Muscle of leg (tissue), 16 donors: ENCODE measurements at places on chromosomes 13 and 19. TPM values are rescaled to one million over a fixed set of nuclear protein-coding genes. Genes with fewer than 3 reads are reported as not detected.

ZNF665 gene
- 4.7 TPM for total RNA-seq

ZNF540 gene
- total RNA-seq: 2.1 TPM

CEACAM8 gene
- total RNA-seq: 0.04 TPM

CGB7 gene
- total RNA-seq: 0.53 TPM

RNF17 gene
- not detected for total RNA-seq

VSTM1 gene
- total RNA-seq: not detected

ARID3A gene
- total RNA-seq: 9.7 TPM

KLK12 gene
- not detected for total RNA-seq

ZNF415 gene
- 13.0 TPM for total RNA-seq

OR7D4 gene
- not detected for total RNA-seq

ANKLE1 gene
- total RNA-seq: 0.44 TPM

GRCh38 chr13:24539500-24540165, 27.1 kb upstream of the PARP4 start:
- peaks cover 4% of the 10 kb centered on the region for H3K4me1 ChIP-seq
- no peak overlapping the region for H3K4me3 ChIP-seq
- H3K27ac ChIP-seq: no peak overlapping the region
- peaks cover 24% of the 10 kb centered on the region for H3K27me3 ChIP-seq
- no peaks in the 10 kb centered on the region for H3K36me3 ChIP-seq
- no peak for DNase-seq

- H3K36me3 ChIP-seq: no peaks in the 10 kb centered on the region
- no peak overlapping the region for H3K4me3 ChIP-seq
- H3K4me1 ChIP-seq: peaks cover 15% of the 10 kb centered on the region
- H3K27me3 ChIP-seq: no peaks in the 10 kb centered on the region
- peak; percentile 96 for DNase-seq
- H3K27ac ChIP-seq: no peak overlapping the region
Measured at GRCh38 chr13:34349091-34349722, 531.3 kb downstream of the RFC3 start.

DNA sequence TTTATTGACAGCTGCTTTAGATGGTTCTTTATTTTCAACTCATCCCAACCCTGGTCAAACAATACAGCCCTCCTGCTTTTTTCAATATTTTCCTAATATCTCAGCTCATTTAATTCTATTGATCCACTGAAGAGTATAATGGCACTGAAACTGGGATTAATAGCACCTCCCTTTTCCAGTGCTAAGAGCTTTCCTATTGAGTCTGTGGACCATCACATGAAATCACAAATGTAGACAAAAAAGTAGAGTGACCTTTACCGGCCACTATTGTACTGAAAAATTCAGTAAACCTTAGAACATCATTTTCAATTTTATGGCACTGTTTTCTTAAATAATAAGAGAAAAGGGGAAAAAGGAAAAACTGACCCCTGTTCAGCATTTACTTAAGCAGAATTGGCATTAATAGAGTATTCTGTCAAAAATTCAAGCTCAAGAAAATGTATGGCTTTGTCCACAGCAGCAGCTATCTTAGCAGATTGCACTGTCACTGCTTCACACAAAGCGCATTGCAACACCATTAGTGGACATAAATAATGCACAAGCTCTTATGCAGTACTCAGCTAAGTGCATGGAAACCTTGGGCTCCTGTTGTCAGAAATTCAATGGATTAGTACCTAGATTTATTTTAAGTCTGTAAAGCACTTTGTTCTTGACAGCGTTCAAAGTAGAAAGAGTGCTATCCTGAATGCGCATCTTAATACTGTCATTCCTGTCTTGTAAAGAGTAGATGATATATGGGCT, 851.0 kb upstream of the KLHL1 start:
- H3K27me3 ChIP-seq: no peaks in the 10 kb centered on the region
- no peak overlapping the region for H3K4me3 ChIP-seq
- no peaks in the 10 kb centered on the region for H3K4me1 ChIP-seq

DNA sequence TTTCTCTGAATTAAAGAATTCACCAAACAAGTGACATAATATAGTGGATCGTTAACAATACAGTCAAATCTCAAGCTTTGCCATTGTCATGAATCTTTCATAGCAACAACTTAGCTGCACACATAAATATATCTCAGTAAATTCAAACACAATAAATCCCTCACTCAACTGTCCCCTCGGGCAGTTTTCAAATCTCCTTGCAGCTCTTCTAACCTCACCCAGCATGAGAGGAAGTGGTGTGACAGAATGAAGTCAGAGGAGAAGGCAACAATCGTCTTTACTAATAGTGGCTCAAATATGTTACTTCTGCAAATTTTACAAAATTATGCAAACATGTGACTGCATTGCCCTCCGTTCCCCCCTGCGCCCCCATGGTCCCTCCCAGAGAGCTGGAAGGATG, 148.2 kb downstream of the RAP2A start:
- no peaks in the 10 kb centered on the region for H3K36me3 ChIP-seq
- H3K4me1 ChIP-seq: no peaks in the 10 kb centered on the region
- no peak overlapping the region for H3K4me3 ChIP-seq
- no peak overlapping the region for H3K27ac ChIP-seq

- H3K4me3 ChIP-seq: no peak overlapping the region
- peak overlapping the region; percentile 90 for H3K27ac ChIP-seq
- peaks cover 39% of the 10 kb centered on the region for H3K4me1 ChIP-seq
Measured at GRCh38 chr19:56126983-56127780, 6.1 kb upstream of the ZNF787 start.

DNA sequence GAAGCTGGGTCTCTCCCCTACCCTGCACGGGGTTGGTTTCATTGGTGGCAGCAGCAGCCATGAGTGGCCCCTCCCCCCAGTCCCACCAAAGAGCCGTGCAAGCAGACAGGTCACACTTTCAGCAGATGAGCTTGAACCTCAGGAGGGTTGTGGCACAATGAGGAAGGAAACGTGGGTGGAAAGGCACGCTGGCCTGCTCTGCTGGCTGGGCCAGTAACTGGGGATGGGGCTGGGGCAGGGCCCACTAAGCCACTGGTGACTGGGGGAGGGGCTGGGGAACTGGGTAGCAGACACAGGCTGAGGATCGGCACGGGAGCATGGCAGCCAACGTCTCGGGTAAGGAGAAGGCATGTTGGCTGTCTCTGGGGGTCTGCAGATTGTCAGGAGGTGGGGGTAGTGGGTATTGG, at the start of gene P2RY11:
Gene P2RY11 (plus strand): TSS at position 289 of the 407 bp plus-strand sequence. CDS start 29 bp downstream, at position 318.
- no peak within 1 kb of the TSS for H3K4me3 ChIP-seq
- peaks cover 67% of the 10 kb centered on the region for H3K36me3 ChIP-seq
- no peak for DNase-seq
- H3K27ac ChIP-seq: no peak within 1 kb of the TSS

- DNase-seq: no peak
- H3K27ac ChIP-seq: no peak overlapping the region
- no peak overlapping the region for H3K4me3 ChIP-seq
Measured at GRCh38 chr13:80516818-80517348, 176.0 kb upstream of the SPRY2 start.

GRCh38 chr19:47269596-47269995, 5.1 kb upstream of the INAFM1 start:
- no peak for DNase-seq
- H3K4me1 ChIP-seq: peaks cover 28% of the 10 kb centered on the region
- H3K27me3 ChIP-seq: no peaks in the 10 kb centered on the region
- peaks cover 61% of the 10 kb centered on the region for H3K36me3 ChIP-seq

- H3K36me3 ChIP-seq: no peaks in the 10 kb centered on the region
- no peak overlapping the region for H3K4me3 ChIP-seq
- no peaks in the 10 kb centered on the region for H3K27me3 ChIP-seq
- peak overlapping the region; percentile 82 for H3K27ac ChIP-seq
Measured at GRCh38 chr19:53553156-53553555, 15.2 kb downstream of the ZNF331 start.

DNA sequence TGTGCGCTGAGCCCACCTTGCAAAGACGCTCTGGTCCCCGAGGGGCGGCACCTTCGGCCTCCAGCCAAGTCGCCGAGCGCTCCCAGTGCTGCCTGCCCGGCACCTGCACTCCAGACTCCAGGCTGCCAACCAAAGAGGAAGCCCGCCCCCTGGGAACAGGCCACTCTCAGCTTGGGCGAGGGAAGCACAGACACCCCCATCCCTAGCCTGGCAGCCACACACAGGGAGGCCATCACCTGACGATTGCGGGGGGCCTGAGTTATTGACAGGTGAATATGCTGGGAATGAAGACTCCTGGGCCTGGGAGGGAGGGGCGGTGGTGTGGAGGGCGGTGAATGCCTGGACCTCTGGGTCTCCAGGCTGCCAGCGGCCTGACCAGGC, 10.3 kb upstream of the ZNF492 start:
- no peak overlapping the region for H3K4me3 ChIP-seq
- peaks cover 4% of the 10 kb centered on the region for H3K4me1 ChIP-seq
- peaks cover 20% of the 10 kb centered on the region for H3K27me3 ChIP-seq
- H3K27ac ChIP-seq: no peak overlapping the region
- no peak for DNase-seq

- H3K4me1 ChIP-seq: peaks cover 14% of the 10 kb centered on the region
- no peak for DNase-seq
- H3K27ac ChIP-seq: no peak overlapping the region
Measured at GRCh38 chr19:33815380-33816340, 19.0 kb downstream of the KCTD15 start.

DNA sequence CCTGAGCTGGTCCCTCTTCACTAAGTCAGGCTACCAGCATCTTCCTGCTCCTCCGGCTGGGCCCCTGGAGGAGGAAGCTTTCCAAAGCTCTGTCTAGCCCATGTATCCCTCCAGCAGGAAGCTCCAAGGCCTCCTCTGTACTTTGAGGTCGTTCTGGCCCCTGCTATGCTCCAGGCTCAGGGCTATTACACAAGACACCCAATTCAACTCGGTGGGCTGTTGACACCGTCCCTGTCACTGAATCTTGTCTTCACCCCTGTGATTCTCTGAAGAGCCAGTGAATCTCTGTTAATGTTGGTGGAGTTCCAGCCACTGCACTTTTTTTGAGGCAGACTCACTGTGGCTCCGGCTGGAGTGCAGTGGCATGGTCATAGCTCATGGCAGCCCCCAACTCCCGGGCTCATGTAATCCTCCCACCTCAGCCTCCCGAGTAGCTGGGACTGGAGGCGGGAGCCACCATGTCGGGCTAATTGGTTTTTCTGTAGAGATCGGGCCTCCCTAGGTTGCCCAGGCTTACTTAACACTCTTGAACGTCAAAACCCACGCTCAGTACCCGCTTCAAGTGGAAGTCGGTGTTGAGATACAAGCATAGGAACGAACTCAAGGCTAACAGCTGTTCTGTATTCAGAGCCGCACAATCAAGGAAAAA, 512 bp upstream of the REX1BD start:
- no peak for DNase-seq
- peak overlapping the region; percentile 75 for H3K4me3 ChIP-seq
- peaks cover 34% of the 10 kb centered on the region for H3K4me1 ChIP-seq
- H3K27ac ChIP-seq: peak overlapping the region; percentile 94
- peaks cover 13% of the 10 kb centered on the region for H3K36me3 ChIP-seq

DNA sequence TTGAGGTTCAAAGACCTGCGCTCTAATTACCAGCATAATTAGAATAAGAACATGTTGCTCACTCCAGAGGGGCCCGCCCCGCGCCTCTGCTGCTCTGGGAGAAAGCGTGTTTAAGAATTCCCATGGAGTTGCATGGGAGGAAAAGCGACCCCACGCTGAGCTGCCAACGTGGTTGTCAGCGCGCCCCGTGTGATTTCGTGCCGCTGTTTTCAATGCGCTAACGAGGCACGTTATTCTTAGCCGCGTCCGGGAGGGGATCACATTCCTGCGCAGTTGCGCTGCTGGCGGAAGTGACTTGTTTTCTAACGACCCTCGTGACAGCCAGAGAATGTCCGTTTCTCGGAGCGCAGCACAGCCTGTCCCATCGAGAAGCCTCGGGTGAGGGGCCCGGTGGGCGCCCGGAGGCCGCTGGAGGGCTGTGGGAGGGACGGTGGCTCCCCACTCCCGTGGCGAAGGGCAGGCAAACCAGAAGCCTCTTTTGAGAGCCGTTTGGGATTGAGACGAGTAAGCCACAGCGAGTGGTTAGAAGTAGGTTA, 173.8 kb upstream of the SOX1 start:
- peak; percentile 84 for DNase-seq
- H3K27me3 ChIP-seq: peaks cover 32% of the 10 kb centered on the region
- H3K36me3 ChIP-seq: no peaks in the 10 kb centered on the region
- H3K27ac ChIP-seq: peak overlapping the region; percentile 13
- peaks cover 17% of the 10 kb centered on the region for H3K4me1 ChIP-seq

GRCh38 chr13:21436582-21436981, 22.5 kb downstream of the ZDHHC20 start:
- H3K4me3 ChIP-seq: no peak overlapping the region
- no peaks in the 10 kb centered on the region for H3K4me1 ChIP-seq
- peaks cover 3% of the 10 kb centered on the region for H3K36me3 ChIP-seq
- no peak for DNase-seq
- no peaks in the 10 kb centered on the region for H3K27me3 ChIP-seq
- H3K27ac ChIP-seq: no peak overlapping the region

- no peak overlapping the region for H3K4me3 ChIP-seq
- peaks cover 3% of the 10 kb centered on the region for H3K36me3 ChIP-seq
- no peak overlapping the region for H3K27ac ChIP-seq
- no peaks in the 10 kb centered on the region for H3K4me1 ChIP-seq
- H3K27me3 ChIP-seq: no peaks in the 10 kb centered on the region
- DNase-seq: no peak
Measured at GRCh38 chr13:114088863-114089262, 43.6 kb downstream of the RASA3 start.

GRCh38 chr13:23995283-23996073, 98.2 kb upstream of the C1QTNF9B start:
- H3K27me3 ChIP-seq: no peaks in the 10 kb centered on the region
- peaks cover 26% of the 10 kb centered on the region for H3K4me1 ChIP-seq
- no peaks in the 10 kb centered on the region for H3K36me3 ChIP-seq
- no peak overlapping the region for H3K4me3 ChIP-seq
- no peak for DNase-seq

GRCh38 chr13:20658451-20659040, 45.0 kb upstream of the IL17D start:
- H3K4me3 ChIP-seq: no peak overlapping the region
- no peaks in the 10 kb centered on the region for H3K4me1 ChIP-seq
- peaks cover 4% of the 10 kb centered on the region for H3K36me3 ChIP-seq
- DNase-seq: no peak
- no peak overlapping the region for H3K27ac ChIP-seq

GRCh38 chr13:22062478-22063205, 391.8 kb downstream of the FGF9 start:
- H3K27me3 ChIP-seq: no peaks in the 10 kb centered on the region
- DNase-seq: no peak
- no peak overlapping the region for H3K4me3 ChIP-seq
- peaks cover 13% of the 10 kb centered on the region for H3K4me1 ChIP-seq

DNA sequence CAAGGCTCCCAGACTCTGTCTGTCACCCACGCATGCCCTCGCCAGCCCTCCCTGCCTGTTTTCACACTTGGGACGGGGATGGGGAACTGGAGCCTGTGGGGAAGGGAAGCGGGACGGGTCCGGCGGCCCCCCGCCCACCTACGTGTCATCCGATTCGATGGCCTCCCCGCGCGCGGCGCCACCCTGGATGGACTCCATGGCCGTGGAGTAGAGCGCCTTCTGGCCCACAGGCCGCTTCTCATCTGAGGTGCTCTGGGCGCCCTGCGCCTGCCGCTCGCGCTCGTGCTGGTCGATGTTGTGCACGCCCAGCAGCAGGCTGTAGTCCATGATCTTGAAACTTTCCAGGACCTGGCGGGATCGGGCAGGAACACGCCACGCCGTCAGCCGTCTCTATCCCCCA, 25.1 kb upstream of the CACTIN start:
- peaks cover 11% of the 10 kb centered on the region for H3K4me1 ChIP-seq
- H3K4me3 ChIP-seq: no peak overlapping the region
- H3K27me3 ChIP-seq: no peaks in the 10 kb centered on the region
- DNase-seq: no peak

GRCh38 chr13:27079421-27079958, 92.1 kb downstream of the USP12 start:
- no peaks in the 10 kb centered on the region for H3K27me3 ChIP-seq
- H3K27ac ChIP-seq: no peak overlapping the region
- H3K4me1 ChIP-seq: no peaks in the 10 kb centered on the region
- H3K4me3 ChIP-seq: no peak overlapping the region
- no peak for DNase-seq
